ENCODE measurements at places on chromosomes 4 and X.

DNA sequence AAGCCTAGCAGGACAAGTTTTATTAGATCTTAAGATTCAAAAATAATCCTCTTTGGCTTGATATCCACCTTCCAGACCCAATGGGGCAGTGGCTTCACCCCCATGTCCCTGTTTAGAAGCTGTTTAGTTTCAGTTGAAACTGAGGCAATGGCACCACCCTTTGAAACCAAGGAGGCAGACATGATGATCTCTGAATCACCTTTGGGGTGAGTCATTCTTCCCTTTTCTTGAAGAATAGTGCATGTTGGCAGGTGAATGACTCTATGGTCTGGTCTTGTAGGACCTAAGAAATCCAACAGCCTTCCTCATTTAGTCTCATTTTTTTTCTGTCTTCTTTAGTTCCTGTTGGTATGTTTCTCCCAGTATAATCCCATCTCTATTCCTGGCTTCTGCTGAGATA lies 29.5 kb upstream of the BMP15 start:
- DNase-seq: no peak

GRCh38 chrX:19750028-19750782 lies 137.2 kb downstream of the SH3KBP1 start:
- no peak for DNase-seq

DNA sequence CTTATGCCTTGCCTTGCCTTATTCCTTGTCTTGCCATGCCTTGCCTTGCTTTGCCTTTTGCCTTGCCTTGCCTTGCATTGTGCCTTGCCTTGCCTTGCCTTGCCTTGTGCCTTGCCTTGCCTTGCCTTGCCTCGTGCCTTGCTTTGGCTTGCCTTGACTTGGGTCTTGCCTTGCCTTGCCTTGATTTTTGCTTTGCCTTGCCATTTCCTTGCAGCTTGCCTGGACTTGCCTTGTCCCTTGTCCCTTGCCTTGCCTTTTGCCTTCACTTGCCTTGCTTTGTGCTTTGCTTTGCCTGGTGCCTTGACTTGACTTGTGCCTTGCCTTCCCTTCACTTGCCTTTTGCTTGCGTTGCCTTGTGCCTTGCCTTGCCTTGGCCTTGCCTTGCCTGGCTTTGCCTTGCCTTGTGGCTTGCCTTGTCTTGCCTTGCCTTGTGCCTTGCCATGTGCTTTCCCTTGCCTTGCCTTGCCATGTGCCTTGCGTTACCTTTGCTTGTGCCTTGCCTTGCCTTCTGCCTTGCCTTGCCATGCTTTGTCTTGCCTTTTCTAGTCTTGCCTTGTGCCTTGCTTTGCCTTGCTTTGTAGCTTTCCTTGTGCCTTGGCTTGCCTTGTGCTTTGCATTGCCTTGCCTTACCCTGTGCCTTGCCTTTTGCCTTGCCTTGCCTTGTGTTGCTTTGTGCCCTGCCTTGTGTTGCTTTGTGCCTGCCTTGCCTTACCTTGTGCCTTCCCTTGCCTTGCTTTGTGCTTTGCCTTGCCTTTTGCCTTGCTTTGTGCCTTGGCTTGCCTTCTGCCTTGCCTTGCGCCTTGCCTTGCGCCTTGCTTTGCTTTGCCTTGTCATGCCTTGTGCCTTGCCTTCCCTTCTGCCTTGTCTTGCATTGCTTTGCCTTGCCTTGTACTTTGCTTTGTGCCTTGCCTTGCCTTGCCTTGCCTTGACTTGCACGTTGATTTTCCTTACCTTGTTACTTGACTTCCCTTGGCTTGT lies 92.8 kb downstream of the TAB3 start:
- DNase-seq: no peak

GRCh38 chrX:47172549-47172948 lies 21.1 kb upstream of the UBA1 start:
- DNase-seq: no peak

- DNase-seq: no peak
Observed at GRCh38 chr4:39729557-39729956, 31.6 kb downstream of the UBE2K start.

GRCh38 chr4:144176476-144176875 lies 36.0 kb upstream of the GYPA start:
- DNase-seq: no peak

GRCh38 chr4:15040916-15041463 lies 38.7 kb downstream of the CPEB2 start:
- no peak for DNase-seq

DNA sequence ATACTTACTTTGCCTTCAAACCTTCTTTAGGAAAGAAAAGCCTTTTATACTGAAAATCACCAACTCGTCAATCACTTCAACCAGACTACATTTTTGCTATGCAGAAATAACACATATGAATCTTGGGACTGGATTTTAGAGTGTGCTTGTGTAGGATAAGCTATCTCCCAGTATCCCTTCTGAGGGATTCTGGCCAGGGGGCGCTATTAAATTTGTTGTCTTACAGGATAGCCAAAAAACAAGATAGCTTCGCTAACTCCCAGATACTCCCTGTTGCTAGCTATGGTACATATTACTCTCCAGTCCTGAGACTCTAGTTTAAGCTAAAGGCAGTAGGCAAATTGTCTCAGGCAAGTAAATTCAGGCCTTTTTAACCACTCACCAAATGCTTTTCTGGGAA lies 167.2 kb downstream of the LHFPL1 start:
- no peak for DNase-seq

DNA sequence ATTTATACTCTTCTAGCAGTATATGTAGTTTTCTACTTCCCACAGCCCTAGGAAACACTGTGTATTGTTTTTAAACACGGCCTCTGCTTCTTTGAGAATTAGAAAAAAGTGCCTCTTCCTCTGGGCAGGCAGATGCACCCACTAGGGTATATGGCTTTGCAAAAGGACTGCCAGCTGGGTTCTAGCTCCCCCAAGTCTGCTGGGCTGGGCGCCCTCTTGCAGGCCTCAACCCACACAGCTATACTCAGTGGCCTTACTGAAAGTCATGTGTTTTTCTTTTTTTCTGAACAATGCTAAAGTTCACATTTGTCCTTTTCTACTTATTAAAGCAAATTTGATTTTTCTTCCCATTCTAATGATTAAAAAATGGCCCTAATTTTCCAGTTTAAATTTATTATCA lies 35.5 kb upstream of the BMPR1B start:
- DNase-seq: no peak

DNA sequence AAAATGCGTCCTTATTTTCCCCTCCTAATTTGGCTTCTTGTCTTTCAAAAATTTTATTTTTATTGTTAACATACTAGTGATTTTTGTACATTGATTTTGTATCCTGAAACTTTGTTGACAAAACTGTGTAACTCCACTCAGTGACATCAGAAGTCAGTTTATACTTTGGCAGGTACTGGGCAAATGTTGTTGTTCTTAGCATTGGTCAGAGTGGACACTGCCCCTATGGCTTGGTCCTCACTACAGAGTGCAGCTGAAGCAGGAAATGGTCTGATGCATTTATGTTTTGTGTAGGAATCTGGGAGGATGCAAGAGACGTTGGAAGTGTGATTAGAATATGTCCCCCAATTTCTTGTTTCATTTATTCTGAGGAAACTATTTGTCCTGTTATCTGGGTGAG lies 205.5 kb upstream of the CENPE start:
- no peak for DNase-seq

DNA sequence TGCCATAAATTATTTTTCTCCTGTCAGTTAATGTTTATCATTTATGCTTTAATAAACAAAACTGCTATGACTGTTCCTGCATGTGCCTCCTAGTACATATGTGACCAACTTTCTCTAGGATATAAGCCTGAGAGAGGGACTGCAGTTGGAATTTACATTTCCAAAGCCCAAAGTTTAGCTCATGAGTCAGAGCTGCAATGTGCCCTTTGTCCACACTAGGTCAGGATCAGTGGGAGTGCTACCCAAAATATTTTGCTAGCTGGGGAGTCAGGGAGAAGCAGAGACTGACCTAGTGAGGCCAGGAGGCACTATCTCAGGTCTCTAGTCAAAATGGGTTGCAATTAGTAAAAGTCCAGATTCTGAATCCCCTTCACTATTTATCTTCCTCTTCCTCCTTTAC lies 92.7 kb downstream of the AR start:
- no peak for DNase-seq

- no peak for DNase-seq
Observed at GRCh38 chrX:84046403-84046984, 141.5 kb downstream of the RPS6KA6 start.

DNA sequence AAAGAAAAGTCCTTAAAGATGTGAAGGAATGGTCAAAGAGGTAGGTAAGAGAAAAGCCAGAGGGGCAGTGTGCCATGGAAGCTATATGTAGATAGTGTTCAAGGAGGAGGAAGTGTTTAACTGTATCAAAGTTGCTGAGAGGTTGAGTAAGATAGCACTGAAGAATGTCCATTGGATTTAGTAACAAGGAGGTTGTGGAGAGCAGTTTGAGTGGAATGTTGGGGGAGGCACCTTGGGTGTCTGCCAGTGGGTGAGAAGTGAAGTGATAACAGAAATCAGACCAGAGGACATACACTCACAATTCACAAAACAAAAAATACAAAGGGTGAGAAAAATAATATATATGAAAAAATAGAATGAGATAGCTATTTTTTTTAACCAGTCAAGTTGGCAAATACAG lies 121.3 kb upstream of the AMOT start:
- DNase-seq: no peak

GRCh38 chr4:47543331-47543730 lies 58.3 kb downstream of the ATP10D start:
- DNase-seq: no peak

- DNase-seq: no peak
Observed at GRCh38 chr4:47704693-47705325, 133.1 kb downstream of the CORIN start.

GRCh38 chr4:146833530-146833929 lies 112.1 kb downstream of the TTC29 start:
- no peak for DNase-seq

DNA sequence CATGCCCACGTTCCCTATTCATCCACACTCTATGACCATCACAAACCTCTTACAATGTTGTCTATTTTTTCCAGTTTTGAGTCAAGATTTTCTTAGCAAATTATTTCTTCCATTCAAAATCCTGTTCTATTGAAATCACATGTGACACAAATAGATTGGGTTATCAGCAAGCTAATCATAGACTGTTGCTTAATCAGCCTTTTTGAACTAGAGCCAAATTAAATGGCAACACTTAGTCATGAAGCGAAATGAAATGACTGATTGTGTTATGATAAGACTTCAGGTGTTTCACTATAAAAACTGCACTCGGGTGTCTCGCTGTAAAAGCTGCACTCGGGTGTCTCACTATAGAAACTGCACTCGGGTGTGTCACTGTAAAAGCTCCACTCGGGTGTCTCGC lies 890.0 kb upstream of the FRG1 start:
- DNase-seq: no peak

GRCh38 chrX:16112428-16112827 lies 10.9 kb upstream of the GRPR start:
- DNase-seq: no peak

DNA sequence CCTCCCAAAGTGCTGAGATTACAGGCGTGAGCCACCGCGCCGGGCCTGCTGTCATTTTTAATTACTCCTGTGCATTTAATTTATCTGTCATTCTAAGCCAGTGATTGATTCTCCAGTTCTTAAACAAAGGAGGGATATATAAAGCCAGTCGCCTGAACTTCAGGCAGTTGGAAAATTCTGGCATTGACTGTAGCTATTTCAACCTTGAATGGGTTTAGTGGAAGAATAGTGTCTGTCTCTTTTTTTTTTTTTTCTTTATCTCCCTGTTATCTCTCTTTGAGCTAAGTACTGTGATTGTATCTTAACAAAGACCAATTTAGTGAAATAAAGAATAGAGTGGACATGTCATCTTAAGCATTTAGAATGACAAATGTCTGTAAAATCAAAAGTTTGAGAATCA lies 11.0 kb downstream of the NEIL3 start:
- DNase-seq: no peak

DNA sequence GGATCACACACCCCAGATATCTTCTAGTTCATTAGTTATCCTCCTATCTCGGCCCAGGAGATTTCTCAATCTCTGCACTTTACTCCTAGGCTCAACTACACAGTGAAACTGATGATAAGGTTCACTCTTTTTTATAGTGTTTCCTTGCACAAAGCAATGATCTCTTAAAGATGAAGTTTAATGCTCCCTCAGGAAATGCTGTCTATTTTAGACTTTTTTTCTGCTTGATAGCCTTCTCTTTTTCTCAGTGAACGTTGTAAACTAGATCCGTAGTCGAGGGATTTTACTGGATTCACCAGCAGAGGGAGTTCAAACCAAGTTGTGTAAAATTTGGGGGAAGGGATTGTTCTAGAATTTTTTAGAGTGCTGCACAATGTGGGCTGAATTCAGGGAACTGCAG lies 269.6 kb downstream of the GBA3 start:
- no peak for DNase-seq

GRCh38 chr4:81256059-81256970 lies 41.3 kb upstream of the PRKG2 start:
- DNase-seq: no peak

- DNase-seq: no peak
Observed at GRCh38 chrX:100494646-100495370, 84.7 kb upstream of the PCDH19 start.

- peak; percentile 55 for DNase-seq
Observed at GRCh38 chrX:132022967-132023895, at the start of gene STK26. TSS of gene STK26 (plus strand) at chrX:132023302. CDS start at chrX:132023618, 316 bp downstream.

DNA sequence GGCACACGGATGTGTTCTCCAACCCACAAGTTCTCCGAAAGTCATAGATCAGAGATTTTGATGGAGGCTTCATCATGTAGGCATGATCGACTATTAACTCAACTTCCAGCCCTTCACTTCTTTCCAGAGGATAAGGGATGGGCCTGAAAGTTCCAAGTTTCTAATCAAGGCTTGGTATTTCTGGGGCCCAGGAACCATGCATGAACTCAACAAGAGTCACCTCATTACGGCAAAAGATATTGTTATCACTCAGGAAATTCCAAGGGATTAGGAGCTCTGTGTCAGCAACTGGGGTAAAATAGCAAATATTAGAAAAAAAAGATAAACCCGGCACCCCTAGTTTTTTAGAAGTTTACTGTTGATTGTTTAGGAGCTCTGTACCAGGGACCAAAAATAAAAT lies 240.1 kb upstream of the PPP1R2C start:
- DNase-seq: no peak

DNA sequence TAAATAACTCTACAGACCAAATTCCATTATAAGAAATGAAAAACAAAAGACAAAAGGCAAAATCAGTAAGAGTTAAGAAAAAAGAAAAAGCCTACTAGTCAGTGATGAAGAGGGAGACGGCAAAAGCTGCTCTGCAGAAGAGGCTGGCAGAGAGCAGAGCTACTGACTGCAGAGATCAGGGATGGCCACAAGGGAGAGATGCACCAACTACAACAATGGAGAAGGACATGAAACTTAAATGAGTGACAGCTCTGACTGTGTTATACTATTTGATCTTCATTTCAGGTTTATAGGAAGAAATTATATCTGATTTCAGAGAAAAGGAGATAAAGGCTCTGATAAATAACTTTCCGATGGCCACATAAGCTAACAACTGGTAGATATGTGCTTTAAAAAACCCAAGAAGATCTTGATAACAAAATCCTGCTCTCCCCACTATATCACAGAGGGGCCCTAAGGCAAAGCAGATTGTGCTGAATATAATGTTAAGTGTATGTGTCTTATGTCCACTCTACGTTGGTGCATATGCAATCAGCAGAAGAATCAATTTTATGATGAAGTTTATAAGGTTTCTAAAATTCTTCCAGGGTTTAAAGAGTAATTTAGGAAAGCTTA lies 58.4 kb upstream of the COX18 start:
- DNase-seq: no peak

GRCh38 chr4:181827246-181827645 lies 416.0 kb upstream of the TENM3 start:
- no peak for DNase-seq

- DNase-seq: no peak
Observed at GRCh38 chrX:119617517-119618164, 11.4 kb upstream of the NKRF start.

Measured in stimulated activated CD8-positive, alpha-beta memory T cell treated with anti-CD3 and anti-CD28 coated beads, Interleukin-4, amount 100 ng/mL, for 24 hours (primary cell).